ENCODE measurements at places on chromosomes 13 and 19.

- no peak for DNase-seq
Measured at GRCh38 chr13:36298535-36299068, 988 bp upstream of the CCDC169 start.

DNA sequence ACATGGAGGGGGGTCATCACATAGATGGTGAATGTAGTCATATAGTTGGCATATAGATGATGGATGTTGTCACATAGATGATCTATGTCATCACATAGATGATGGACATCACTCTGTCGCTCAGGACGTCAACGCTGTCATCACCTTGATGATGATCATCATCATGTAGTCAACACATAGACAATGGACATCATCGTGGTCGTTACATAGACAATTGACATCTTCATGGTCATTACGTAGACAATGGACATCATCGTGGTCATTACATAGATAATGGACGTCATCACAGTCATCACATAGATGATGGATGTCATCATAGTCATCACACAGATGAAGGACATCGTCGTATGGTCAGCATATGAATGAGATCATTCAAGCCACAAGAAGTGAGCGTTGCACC lies 28.6 kb upstream of the SLC15A1 start:
- DNase-seq: no peak

DNA sequence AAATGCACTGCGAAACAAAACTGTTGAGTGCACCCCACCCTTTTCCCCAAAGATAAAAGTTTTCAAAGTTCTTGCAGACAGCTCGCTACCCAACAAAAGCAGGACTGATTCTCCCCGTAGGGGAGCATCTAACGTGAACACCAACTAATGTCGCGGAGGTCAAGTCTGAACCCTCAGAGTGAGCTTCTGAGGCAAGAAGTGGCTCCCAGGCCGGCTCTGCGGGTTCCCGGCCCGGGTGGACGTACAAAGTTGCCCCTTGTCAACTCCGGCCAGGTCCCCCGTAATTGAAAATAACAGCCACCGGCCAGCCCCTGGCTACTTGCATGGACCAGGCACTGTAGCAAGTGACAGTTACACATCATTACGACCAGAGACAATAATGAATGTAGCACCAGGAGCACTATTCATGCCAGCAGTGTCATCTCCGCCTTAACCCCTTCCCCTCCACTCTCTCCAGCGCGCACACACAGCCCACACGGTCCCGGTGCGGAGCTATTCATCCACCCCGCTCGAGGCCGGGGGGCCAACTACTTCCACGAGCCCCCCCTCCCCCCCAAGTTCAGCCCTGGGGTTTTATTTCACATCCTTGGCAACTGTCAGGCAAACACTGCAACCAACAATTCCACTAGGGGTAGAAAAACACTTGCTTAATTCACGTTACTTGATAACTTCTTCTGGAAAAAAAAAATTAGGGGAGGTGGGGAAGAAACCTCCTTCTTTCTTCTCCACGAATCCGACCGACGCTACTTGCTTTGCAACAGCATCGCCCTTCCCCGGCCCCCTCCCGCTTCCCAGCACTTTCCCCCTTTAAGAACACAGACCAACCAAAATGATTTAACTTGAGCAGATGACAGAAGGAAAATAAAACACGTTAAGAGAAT lies 1.2 kb downstream of the KLF12 start:
- peak; percentile 19 for DNase-seq

DNA sequence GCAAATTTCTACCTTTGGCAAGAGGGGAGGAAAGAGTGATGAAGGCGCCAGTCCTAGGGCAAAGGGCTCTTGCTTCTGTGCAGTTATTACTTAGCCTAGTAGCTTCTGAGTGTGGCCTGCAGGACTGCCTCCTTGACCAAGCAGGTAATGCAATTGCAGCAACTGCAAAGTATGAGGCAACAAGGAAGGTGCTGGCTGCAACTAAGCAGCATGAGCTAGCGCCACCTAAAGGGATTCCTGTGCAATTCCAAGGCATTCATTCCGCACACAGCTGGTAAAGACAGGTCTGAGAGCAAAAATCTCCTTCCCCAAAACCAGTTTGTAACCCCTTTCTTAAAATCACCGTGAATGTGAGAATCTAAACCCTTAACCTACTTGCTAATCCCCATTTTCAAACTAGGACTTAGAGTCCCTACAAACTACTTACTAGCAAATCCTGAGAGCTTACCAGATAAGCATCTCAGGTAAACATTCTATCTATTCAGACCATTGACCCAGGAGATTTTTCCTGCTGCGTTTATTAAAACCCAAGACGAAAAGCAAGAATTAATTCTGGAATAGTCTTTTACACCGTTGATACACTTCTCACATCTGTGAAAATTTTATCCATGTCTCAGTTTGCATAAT lies 62.9 kb downstream of the DCT start:
- DNase-seq: no peak

GRCh38 chr13:67509018-67509417 lies 278.9 kb upstream of the PCDH9 start:
- DNase-seq: no peak

DNA sequence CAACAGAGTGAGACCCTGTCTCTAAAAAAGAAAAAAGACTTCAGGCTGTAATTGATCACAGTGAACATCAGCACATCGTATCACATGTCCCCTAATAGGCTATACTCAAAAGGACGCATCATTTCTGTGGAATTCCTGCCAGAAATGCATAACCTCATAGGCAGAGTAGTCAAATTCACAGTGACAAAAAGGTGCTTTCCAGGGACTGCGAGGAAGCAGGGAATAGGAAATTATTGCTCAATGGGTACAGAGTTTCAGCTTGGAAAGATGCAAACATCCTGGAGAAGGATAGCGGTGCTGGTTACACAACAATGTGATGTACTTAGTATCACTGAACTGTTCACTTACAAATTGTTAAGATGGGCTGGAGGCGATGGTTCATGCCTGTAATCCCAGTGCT lies 41.1 kb upstream of the MRI1 start:
- DNase-seq: no peak

- DNase-seq: peak; percentile 64
Measured at GRCh38 chr13:29923554-29924481, 73.4 kb upstream of the UBL3 start.

DNA sequence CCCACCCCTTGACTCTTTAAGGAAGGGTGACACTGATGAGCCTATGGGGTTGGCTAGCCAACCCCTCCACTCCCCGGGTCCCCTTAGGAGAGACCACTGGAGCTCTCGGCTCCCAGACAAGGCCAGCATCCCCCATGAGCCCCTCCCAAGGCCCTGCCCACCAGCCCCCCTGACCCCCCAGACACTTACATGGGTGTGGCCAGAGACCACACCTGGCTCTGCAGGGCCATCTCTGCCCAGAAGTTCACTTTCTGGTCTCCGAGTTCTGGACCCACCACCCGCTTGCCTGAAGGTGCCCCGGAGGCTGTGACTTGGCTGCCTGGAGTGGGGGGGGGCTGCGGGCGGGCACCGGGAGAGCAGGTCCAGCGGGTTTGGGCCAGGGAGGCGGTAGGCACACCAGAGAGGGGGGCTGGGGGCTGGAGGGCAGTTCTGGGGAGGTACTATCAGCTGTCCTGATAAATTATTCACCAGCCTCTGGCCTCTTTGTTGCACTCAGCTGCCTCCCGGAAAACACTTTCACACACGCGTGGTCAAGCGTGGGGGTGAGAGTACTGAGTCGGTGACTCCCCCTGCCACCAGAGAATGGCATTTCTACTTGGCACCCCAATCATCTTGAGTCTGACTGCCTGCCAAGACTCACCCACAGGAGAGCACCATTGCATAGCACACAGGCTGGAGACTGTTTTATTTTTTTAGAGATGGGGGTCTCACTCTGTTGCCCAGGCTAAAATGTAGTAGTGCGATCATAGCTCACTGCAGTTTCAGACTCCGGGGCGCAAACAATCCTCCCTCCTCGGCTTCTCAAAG lies at the start of gene PALM3:
Gene PALM3, minus strand, starts transcription at position 326 of the 807 bp plus-strand sequence. Its CDS starts 96 bp downstream, at position 230.
- no peak for DNase-seq

- DNase-seq: peak; percentile 63
Measured at GRCh38 chr13:30463787-30464495, 1.8 kb downstream of the HMGB1 start.

GRCh38 chr13:46906405-46906804 lies 9.6 kb upstream of the HTR2A start:
- DNase-seq: no peak

- DNase-seq: no peak
Measured at GRCh38 chr13:64051278-64051677, 2635.6 kb upstream of the PCDH20 start.

- no peak for DNase-seq
Measured at GRCh38 chr13:100895651-100896050, 221.1 kb upstream of the TMTC4 start.

- no peak for DNase-seq
Measured at GRCh38 chr13:111049791-111050538, 65.1 kb upstream of the ARHGEF7 start.

DNA sequence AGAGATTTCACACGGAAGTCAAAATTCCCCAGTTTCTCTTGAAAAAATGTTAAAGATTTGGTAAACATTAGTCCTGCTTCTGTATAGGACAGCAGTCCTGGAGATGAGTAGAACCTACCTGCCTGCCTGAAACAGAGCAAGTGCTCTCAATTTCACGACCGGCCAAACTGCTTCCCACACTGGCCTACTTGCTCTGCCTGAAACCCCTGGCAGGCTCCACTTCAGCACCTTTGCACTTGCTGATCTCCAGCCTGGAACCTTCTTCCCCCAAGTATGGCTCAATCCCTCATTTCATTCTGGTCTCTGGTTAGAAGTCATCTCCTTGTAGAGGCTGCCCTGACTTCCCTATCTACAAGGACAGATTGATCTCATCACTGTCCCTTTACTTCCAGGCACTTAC lies 271.4 kb downstream of the DLEU7 start:
- DNase-seq: no peak

DNA sequence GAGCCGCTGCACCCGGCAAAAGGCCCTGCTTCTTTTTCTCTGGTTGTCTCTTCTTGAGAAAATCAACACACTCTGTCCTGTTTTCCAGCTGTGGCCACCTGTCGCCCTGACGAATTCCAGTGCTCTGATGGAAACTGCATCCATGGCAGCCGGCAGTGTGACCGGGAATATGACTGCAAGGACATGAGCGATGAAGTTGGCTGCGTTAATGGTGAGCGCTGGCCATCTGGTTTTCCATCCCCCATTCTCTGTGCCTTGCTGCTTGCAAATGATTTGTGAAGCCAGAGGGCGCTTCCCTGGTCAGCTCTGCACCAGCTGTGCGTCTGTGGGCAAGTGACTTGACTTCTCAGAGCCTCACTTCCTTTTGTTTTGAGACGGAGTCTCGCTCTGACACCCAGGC lies 17.2 kb downstream of the LDLR start:
- DNase-seq: no peak

- no peak for DNase-seq
Measured at GRCh38 chr19:1361601-1362386, 21.9 kb upstream of the NDUFS7 start.

DNA sequence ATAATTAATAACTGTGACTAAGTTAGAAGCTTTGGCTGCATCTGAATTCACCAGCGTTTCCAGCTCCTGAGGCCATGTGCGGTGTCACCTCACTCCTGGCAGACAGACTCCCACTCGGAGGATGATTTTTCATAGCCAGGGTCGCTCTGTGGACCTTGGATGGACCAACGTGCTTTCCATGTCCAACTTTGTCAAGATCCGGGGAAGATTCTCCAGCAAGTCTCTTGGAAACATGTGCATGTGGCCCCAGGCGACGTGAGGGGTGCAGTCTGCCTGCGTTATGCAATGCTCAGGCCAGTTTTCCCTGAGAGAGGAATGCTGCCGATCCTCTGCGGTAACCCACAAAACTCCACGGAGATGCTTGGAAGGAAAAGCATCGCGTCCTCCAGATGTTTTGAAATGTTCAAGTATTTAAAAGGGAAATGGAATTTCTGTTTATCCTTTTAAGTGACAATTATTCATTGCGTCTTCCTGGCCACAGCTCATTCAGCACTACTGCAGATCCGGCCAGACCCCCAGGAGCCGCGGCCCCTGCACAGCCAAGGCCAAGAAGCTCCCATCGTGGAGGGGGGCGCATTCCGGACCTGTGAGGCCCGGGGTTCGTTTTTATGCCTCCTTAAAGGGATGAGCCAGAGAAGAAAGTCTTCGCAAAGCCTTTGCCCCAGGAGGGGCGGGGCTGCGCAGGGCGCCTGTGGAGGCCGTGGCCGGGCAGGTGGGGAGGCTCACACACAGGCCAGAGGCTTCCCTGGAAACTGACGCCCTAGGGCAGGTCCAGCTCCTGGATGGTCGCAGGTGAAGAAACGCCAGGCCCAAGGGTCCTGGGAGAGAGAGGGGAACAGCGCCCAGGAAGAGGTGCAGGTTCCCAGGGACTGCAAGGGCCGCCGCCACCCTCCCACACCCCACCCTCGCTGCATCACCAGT lies 46.0 kb downstream of the C13orf46 start:
- DNase-seq: no peak

DNA sequence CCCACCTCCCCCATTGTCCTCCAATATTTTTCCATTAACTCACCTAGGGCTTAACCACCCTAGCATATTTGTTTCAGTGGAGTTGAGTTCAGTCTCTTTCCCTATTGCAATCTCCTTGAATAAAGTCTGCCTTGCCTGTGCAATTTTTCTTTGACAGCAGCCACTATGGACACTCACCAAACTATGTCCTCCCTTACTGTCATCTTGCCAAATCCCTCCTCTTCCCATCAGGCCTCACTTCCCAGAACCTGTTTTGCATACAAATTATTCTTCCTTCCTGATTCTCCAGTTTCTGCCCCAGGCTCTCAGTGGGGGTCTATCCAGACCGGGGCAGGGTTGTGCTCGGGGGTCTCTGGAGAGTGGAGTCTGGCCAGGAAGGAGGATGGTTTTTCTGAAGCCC lies 2.2 kb upstream of the LYPD5 start:
- no peak for DNase-seq

DNA sequence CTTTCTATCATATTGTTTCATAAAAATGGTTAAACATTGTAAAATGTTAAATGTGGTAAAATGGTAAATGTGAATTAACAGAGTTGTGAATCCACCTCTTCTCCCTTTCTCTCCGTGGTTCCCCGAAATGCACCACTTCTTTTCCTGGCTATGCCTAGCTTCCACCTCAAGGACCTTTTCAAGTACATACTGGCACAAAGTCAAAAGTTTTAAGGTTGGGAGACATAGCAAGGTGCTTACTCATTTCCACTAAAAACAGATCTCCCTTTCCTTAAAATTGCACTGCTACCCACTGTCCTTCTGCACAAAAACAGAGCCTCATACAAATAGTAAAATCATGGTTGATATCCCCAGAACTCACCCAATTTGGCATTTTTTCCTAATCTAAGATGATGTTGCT lies 558.2 kb downstream of the SLITRK6 start:
- DNase-seq: no peak

- DNase-seq: no peak
Measured at GRCh38 chr19:41407271-41407670, 9.7 kb downstream of the BCKDHA start.

DNA sequence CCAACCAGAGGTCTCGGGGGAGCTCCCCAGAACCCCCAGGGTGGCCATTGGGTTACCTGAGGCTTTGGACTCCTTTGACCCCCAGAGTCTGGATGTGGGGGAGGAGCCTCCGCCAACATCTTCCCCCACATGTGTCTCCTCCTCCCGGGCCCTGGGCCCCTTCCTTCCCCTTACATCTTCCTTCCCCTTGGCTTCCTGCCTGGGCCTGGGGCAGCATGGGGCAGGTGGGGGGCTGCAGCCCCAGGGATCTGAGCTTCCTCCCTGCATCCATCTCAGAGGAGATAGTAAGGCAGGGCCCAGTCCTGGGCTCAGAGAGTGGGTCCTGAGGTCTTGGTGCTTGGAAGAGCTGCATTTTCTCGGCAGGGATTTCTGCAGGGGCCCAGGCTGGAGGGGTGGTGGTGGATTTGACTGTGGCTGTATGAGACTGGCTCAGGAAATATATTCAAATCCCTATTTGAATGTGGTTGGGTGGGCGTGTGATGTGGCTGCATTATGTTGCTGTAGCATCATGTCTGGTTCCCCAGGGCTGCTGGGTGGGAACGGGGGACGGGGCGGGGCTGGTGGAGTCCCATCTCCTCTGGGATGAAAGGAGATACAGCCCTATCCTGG lies 919 bp downstream of the VAV1 start:
- DNase-seq: peak; percentile 45
